ENCODE measurements at places on chromosomes 6 and 20.
A peak's percentile ranks its signal among the peaks of the same experiment; 100 is the strongest.

GRCh38 chr6:73455865-73456629, 4.0 kb upstream of the CGAS start:
- DNase-seq: no peak

- no peak for DNase-seq
These were observed 8.5 kb downstream of the GMEB2 start for GRCh38 chr20:63618291-63618980.

DNA sequence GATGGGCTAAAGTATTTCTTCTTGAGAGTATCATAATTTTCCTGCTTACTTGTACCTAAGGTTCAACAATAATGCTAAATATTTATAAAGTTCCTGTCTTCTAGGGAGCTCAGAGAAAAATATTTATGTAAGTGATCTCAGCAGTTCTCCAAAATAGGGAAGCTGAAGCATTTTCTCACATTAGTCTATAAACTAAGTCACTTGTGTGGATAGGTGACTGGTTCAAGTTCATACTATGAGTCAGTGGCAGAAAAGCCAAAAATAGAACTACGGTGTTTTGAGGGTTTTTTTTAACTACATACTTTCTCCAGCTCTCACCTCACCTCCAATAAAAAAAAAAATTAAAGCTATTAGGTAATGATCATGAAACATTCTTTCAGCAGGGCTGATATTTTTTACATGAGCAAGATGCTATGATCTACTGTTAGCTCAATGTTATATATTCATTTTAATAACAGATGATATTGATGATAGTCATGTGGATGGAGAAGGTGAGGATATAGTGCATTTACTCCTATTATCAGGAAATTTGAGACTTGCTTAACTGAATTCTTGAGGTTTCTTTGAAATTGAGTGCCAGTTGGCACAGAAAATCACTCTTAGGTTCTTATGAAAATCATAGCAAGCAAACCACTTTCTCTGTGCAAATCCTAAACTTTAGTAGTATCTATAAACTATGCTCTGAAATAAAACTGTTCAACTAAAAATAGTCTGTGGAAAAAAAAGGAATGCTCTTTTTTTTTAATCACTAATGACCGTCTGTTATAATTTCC, 4.1 kb upstream of the MOXD1 start:
- DNase-seq: peak; percentile 53

DNA sequence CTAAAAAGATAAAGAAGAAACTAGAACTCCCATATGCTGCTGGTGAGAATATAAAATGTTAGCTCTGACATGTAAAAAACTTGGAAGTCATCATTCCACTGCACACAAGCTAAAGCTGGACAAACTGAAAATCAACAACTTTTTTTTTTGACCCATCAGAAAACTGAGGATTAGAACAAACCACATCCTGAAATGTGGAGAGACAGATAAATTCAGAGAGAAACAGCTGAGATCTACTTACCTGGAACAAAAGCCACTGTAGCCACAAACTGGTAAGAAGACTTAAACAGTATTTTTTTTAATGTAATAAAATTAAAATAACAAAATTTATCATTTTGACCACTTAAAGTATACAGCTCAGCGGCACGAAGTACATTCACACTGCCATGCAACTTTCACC, 408.5 kb upstream of the RGS17 start:
- DNase-seq: no peak
